ENCODE measurements at places on chromosomes 2 and 18.

GRCh38 chr18:74951165-74951760 is 257.7 kb downstream of the PTGR3 start:
- no peak for DNase-seq

- DNase-seq, result no peak
These were observed 28.6 kb upstream of the GALNT5 start for GRCh38 chr2:157228946-157229345.

GRCh38 chr2:54103454-54104314 is 11.7 kb upstream of the ACYP2 start:
- no peak for DNase-seq

DNA sequence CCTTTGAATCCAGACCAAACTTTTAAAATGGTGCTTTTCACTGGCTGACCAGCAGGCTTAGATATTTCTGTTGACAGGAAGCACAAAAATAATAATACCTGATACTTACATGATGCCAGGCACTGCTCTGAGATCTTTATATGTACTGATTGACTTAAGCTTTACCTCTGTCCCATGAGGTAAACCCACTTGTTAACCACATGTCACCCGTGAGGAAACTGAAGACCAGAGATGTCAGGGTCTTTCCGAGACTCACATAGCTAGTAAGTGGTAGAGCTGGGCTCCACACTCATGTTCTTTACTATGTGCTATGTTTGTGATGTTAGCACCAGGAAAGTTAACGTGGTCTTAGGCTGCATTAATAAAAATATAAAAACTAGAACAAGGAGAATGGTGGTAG is 297.7 kb downstream of the PLCL1 start:
- no peak for DNase-seq

GRCh38 chr2:40434731-40435271 is 17.1 kb downstream of the SLC8A1 start:
- no peak for DNase-seq

DNA sequence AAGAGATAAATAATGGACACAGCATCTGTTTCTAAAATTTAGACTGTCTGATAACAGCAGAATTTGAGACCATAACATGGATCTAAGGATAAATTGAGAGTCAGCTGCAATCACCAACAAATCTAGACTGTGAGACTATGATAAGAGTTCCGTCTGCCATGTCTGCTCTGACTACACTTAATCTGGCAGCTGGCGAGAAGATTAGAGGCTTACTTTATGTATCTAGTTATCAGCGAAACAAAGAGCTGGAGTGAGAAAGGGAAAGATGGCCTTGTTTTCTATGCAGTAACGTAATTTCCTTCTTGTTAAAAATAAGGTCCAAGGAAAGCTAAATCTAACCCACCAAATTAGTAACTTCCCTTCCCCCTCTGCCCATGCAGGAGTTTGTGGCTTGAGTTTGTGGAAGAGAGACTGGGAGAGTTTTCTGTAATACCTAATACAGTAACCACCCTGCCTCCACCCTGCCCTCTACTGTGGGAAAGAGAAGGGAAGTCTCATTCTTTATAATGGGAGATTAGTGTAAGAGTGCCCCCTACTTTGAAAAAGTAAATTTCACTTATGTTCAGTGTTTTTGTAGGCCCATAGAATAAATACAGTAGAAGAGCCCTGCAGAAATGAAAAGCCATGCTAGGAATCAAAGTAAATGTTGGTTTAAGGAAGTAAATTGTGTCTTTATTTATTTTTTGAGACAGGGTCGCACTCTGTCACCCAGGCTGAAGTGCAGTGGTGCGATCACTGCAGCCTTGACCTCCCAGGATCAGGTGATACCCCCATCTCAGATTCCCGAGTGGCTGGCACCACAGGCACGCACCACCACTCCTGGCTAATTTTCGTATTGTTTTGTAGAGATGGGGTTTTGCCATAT is 27.5 kb downstream of the EML4 start:
- no peak for DNase-seq

- DNase-seq, result no peak
These were observed 160.6 kb downstream of the RNF144A start for GRCh38 chr2:7077660-7078267.
